ENCODE measurements at places on chromosomes 2 and 18.

GRCh38 chr2:5472673-5473072, 219.5 kb upstream of the SOX11 start:
- DNase-seq: no peak

DNA sequence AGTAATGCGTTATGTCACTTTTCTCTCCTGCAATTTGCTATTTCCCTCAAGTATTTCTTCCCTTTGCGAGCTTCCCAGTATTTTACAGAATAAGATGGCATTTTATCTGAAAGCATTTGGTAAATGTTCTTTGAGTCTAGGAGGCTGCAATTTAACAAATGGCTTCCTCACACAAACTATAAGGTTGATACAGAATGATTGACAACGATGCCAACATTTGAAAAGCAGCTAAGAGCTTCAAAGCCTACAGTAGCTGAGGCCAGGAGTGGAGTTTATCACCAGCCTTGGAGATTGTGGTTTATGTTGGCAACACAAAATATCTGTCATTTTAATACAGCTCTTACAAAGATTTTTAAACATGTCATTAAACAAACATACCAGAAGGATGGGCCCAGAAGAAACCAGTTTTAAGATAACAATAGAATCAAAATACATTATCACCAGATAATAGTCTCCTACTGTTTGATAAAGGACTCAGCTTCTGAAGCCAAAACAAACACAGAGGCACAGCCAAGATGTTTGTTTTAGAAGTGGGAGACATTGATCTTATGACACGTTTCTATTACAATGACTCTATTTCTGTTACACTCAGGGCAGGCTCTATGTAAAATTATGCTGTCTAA, 711.4 kb upstream of the ACVR2A start:
- peak; percentile 79 for DNase-seq

DNA sequence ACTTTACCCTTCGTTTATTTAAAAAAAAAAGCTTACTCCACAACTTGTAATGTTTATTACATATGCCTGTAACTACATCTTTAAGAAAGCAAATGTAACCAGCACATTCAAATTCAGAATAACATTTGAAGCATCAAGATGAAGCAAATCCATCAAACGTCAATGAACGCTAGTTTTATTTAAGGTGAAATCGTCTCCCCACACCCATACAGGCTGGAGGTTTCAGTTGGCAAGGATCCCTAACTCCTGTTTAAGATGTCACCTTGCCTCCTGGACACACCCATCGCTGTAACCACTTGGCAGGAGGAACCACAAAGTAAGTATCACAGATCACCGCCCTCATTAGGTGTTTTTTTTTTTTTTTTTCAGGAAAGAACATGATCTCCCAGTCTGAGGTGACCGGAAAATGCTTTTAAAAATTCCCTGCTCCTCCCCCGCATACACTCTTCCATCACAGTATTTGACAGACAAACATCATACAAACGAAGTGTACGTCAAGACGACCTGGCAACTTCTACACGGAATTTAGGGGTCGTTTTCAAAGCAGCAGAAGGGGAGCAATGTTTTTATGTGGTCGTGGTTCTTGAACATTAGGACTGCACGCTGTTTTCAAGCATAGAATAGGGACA, 19.7 kb upstream of the STPG4 start:
- DNase-seq: peak; percentile 71

DNA sequence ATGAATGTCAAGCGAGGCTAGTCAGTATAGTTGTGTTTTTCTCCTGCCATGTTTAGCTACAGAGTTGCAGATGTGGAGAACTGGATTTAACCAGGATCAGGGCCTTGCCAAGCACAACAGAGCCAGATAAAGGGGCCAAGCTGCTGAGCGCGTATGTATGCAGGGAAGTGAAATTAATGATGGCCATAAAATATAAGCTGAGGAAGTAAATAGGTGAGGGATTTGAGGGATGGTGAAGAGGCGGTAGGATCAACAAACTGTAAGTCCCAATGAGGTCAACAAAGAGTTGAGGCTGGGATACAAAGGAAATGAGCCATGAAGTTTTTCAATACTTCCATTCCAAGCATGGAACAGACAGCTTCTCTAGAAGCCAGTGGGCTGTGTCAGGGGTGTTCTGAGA, 10.6 kb downstream of the LRP2 start:
- DNase-seq: no peak

DNA sequence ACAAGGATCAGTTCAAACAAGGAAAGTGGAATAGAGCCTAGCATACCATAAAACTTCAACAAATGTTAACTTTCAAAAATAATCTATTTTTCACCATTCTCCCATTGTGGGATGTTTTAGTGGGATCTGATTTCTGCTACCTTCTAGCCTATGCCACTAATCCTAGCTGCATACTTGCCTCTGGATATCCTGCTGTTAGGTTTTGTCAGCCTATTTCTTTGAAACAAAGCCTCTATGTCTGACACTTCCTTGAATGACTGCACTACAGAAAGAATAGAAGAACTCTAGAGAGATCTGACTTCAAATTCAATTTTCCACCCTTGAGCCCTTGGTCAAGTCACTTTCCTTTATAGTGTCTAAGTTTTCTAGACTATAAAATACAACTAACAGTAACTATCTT, 291.5 kb downstream of the PTH2R start:
- no peak for DNase-seq

DNA sequence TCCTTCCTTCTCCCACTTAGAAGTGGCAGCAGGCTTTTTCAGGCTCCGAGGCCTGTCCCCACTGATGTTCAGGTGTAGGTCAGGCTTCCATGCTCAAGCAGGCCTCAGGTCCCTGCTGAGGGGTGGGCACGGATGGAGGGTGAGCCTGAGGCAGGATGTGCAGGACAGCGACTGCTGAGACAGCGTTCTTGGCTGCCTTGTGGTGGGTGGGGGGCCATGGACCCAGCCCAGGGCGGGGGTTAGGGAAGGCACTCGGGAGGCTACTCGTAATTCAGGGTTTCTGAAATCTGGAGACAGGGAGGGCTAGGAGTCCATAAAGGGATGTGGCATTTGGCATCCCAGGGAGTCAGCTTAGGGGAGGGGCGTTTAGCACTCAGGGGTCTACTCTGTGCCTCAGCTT, 30.3 kb downstream of the COLEC11 start:
- no peak for DNase-seq

DNA sequence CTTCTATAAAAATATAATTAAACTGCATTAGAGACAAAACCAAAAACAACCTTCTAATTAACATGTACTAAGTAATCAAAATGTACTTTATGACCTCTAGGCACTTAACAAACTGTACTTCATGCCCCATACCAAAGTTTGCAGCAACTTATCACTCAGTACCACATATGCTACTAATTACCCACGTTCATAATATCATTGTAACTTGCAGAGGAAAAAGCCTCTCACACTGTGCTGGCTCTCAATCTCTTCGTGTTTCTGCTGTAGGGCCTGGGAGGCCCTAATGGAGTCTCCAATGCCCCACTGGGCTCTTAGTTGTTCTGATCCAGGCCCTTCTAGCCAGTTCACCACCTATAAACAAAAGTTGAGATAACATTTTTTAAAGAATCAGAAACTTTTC, 82.1 kb upstream of the CCDC141 start:
- DNase-seq: no peak

- DNase-seq: no peak
Observed at GRCh38 chr2:39435234-39435633, 1.9 kb downstream of the MAP4K3 start.

DNA sequence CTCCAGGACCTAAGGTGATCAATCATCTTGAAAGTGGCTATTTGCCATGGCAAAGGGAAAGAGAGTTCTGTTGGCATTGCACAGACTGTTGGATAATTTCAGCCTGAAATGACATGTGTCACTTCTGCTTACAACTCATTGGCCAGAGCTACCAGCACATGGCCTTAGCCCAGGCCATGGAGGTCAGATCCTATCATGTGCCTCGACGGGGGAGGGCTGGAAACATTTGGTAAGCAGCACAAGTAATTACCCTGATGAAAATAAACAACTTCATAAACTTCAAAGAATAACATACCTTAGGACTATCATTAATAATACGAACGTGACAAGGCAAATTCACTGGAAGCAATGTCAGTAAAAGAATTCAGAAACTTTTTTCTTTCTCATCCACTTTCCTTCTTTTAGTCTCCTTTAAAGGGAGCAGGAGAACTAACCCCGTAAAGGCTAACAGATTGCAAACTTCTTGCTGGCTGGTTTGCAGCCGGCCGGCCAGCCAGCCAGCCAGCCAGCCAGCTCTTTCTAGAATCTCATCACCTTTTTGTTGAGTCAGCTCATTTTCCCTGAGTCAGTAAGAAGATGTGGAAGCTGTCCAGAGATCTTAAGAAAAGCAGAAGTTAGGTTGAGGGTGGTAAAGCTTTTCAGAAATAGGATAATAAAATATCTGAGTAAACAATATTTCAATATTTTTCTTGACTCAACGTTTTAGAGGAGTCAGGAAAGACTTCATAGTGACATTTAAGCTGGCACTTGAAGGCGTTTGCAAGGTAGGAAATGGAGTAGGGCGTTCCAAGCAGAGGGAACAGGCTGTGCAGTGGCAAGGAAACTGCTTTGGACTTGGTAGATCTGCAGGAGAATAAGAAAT, 31.9 kb downstream of the CNRIP1 start:
- no peak for DNase-seq

- no peak for DNase-seq
Observed at GRCh38 chr2:5379811-5380210, 312.4 kb upstream of the SOX11 start.

GRCh38 chr18:3819961-3820360, 370.0 kb downstream of the TGIF1 start:
- DNase-seq: no peak

GRCh38 chr2:80527119-80527518, 222.6 kb upstream of the LRRTM1 start:
- no peak for DNase-seq

DNA sequence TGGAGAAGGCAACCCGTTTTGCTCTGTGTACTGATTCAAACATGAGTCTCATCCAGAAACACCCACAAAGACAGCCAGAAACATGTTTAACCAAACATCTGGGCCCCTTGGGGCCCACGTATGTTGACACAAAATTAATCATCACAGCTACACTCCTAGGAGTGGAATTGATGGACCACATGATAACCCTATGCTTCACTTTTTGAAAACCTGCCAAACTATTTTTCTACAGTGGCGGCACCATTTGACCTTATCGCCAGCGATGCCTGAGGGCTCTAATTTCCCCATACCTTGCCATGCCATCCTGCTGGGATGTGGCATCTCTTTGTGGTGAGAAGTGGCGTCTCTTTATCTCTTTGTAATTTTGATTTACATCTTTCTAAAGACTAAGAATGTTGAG, 38.5 kb downstream of the PSMG2 start:
- peak; percentile 79 for DNase-seq

GRCh38 chr18:77366720-77367641, 117.3 kb downstream of the GALR1 start:
- peak; percentile 97 for DNase-seq

- no peak for DNase-seq
Observed at GRCh38 chr18:70256994-70257393, 31.9 kb upstream of the SOCS6 start.

- no peak for DNase-seq
Observed at GRCh38 chr2:106759966-106760365, 126.0 kb downstream of the ST6GAL2 start.

DNA sequence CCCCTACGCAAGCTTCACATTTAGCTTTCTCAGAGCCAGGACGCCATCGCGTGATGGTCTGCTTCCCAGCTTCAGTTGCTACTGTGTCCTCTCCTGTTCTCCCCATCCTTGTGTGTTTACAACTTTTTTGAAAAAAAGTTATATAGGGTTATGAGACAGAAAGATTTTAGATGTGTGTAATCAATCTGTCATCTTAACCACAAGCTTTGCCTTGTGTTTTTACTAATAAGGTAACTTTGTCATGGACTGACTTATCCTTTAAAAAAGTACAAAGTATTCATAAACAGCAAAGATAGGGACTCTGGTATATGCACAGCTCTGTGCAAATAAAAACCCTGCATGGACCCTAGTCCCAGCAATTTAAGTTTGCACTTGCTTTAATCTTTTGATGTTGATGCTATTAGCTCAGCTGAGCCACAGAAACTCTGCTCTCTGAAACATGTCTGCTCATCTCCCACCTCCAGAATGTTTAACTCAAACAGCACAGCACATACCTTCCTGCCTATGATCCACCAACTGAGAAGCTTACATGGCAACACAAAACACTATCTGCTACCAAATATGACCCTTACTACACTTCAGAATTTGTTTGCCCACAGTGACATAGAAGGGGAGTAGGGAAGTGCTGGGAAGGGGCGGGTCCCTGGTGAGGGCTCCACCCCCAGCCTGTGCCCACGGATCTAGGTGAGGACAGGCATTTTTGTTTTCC, 42.7 kb downstream of the SAP130 start:
- no peak for DNase-seq

GRCh38 chr2:163347982-163348856, 387.6 kb downstream of the FIGN start:
- no peak for DNase-seq

- DNase-seq: no peak
Observed at GRCh38 chr2:19635951-19636510, 265.8 kb downstream of the TTC32 start.

GRCh38 chr18:55102501-55102900, 143.2 kb upstream of the CCDC68 start:
- no peak for DNase-seq

DNA sequence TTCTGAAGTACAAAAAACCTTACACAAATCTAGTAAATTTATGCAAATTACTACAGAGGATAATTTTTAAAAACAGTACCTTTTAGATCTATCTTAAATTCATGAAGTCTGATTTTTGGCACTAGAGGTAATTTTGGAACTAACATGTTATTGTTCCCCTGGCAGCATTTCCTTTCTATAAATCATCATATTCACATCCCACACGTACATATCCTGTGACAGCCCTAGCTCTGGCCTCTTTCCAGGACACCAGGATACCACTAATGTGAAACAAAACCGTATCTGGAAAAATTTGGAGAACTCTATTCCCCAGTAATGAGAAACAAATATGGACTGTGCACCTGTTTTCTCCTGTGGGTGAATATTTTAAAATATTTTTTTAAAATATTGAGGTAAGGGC, 14.0 kb upstream of the BIRC6 start:
- no peak for DNase-seq

GRCh38 chr18:25759111-25759510, 331.3 kb downstream of the SS18 start:
- no peak for DNase-seq

All from COR-L47 (cell line).